ENCODE measurements at places on chromosomes 7 and 10. TPM values are rescaled to one million over a fixed set of nuclear protein-coding genes. Genes with fewer than 3 reads are reported as not detected.

- no peaks in the 10 kb centered on the region for H3K4me1 ChIP-seq
- H3K4me3 ChIP-seq, result no peak overlapping the region
- no peaks in the 10 kb centered on the region for H3K36me3 ChIP-seq
- H3K27me3 ChIP-seq, result no peaks in the 10 kb centered on the region
- H3K27ac ChIP-seq, result no peak overlapping the region
Observed at GRCh38 chr7:83413424-83413823, 235.5 kb downstream of the SEMA3E start.

- H3K36me3 ChIP-seq, result no peaks in the 10 kb centered on the region
- no peak overlapping the region for H3K4me3 ChIP-seq
- no peak for DNase-seq
- no peak overlapping the region for H3K27ac ChIP-seq
Observed at GRCh38 chr7:45459476-45459875, 114.7 kb upstream of the ADCY1 start.

- no peak overlapping the region for H3K27ac ChIP-seq
- H3K36me3 ChIP-seq, result no peaks in the 10 kb centered on the region
- no peaks in the 10 kb centered on the region for H3K27me3 ChIP-seq
- H3K4me3 ChIP-seq, result no peak overlapping the region
- H3K4me1 ChIP-seq, result no peaks in the 10 kb centered on the region
- DNase-seq, result no peak
Observed at GRCh38 chr10:78461333-78461732, 427.7 kb downstream of the RPS24 start.

DNA sequence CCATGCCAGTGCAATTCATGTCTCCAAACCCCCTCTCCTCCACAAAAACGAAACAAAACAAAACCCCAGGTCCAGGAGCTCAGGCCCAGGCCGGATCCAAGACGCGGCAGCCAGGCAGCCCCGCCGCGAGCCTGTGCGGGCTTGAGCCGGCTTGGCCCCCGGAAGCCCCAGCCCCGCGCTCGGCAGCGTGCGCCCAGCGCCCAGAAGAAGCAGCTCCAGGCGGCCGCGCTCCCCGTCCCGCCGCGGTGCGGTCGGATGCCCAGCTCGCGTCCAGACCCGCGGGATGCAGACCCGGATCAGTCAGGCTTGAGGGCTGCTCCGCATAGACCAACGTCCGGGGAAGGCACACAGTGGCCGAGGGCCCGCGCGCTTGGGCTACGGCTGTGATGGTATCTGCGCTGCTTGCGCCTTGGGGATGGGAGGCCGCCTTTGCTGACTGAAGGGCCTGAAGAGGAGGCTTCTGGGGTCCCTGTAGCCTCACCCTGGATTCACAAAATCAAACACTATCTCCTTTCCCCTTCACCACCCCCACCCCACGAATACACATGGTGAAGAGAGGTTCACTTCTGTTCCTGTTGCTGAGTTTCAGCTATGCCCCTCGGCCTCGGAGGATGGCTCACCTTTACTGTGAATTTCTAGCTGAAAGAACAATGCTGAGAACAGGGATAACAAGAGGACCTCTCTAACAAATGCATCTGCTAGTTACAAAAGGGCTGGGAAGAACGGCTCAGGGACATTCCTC is 79.9 kb upstream of the EN2 start:
- no peak overlapping the region for H3K4me3 ChIP-seq
- no peak for DNase-seq
- H3K27ac ChIP-seq, result no peak overlapping the region

DNA sequence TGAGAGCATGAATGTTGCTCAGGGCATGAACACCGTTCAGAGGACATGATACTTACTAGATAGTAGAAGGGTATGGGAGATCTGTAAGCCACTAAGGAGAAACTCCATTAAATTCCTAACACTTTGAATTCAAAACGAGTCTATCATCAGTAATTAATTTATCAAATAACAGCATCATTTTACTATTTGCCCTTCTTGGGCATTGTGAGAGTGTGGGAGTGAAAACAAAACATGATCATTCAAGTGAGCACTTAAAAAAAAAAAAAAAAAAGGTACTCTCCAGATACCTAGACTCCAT is 20.5 kb upstream of the ASB15 start:
- DNase-seq, result no peak
- H3K4me1 ChIP-seq, result no peaks in the 10 kb centered on the region
- H3K27ac ChIP-seq, result no peak overlapping the region
- H3K27me3 ChIP-seq, result no peaks in the 10 kb centered on the region
- H3K4me3 ChIP-seq, result no peak overlapping the region
- H3K36me3 ChIP-seq, result no peaks in the 10 kb centered on the region

DNA sequence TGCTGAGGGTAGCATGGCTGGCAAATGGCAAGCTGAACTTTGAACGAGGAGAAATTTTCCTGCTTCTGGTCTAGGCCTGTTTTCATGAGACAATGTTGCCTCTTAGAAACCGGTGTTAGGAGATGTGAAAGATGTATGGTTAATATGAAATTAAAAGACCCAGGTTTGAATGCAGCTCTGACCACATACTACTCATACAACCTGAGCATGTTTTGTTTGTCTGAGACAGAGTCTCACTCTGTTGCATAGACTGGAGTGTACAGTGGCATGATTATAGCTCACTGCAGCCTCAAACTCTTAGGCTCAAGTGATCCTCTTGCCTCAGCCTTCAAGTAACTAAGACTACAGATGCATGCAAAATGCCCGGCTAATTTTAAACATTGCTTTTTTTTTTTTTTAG is 193.4 kb upstream of the FZD8 start:
- no peak overlapping the region for H3K4me3 ChIP-seq
- DNase-seq, result no peak
- no peak overlapping the region for H3K27ac ChIP-seq
- no peaks in the 10 kb centered on the region for H3K27me3 ChIP-seq
- no peaks in the 10 kb centered on the region for H3K4me1 ChIP-seq

DNA sequence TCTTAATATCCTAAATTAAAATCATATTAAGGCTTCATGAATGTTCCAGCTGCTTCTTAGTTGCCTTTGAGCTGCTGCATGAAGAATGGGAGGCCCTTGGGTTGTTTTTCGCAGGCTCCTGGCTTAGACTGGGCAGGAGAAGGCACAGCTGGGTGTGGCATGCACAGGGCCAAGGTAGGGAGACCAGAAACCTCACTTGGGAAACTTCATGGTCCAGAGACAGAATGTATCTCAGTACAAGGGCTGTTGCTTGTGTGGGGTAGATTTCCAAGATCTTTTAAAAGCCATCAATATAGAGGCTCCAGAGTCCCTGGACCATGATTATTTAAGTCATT is 49.9 kb downstream of the BUB3 start:
- H3K4me1 ChIP-seq, result no peaks in the 10 kb centered on the region
- no peaks in the 10 kb centered on the region for H3K27me3 ChIP-seq
- no peak overlapping the region for H3K4me3 ChIP-seq

DNA sequence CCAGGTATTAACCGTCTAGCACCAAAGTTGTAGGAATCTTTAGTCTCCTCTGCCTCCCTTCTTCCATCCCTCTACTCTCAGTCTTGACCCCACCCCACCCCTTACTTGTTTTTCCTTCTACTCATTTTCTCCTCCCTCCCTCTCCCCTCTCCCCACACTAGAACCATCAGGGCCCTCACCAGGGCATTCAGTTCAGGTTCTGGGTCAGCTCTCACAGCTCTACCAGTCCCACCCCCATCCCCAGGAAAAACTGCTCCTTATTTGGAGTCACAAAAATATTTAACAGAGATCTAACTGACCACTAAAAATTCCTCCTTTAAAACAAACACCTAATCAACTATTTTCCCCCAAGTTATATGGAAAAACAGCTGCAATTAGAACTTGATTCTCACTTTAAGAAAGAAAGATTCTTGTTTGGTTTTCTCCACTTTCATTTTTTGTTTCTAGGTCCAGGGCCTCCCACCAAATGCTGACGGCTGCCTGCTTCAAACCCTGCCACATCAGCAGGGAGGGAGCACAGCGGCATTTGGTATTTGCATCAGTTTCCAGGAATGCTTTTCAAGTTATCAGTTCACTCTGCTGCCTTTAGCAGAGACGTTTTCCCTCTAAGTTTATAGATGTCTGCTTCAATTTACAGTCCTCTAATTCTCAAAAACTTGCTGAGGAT is 2.8 kb upstream of the COL1A2 start:
- DNase-seq, result no peak
- no peaks in the 10 kb centered on the region for H3K4me1 ChIP-seq
- no peak overlapping the region for H3K27ac ChIP-seq
- H3K4me3 ChIP-seq, result no peak overlapping the region
- H3K36me3 ChIP-seq, result no peaks in the 10 kb centered on the region

- no peaks in the 10 kb centered on the region for H3K27me3 ChIP-seq
- DNase-seq, result no peak
- no peaks in the 10 kb centered on the region for H3K4me1 ChIP-seq
- no peak overlapping the region for H3K4me3 ChIP-seq
- no peak overlapping the region for H3K27ac ChIP-seq
Observed at GRCh38 chr7:38199782-38200181, 21.7 kb downstream of the STARD3NL start.

- no peaks in the 10 kb centered on the region for H3K36me3 ChIP-seq
- H3K4me3 ChIP-seq, result no peak overlapping the region
- peaks cover 9% of the 10 kb centered on the region for H3K4me1 ChIP-seq
- no peak overlapping the region for H3K27ac ChIP-seq
Observed at GRCh38 chr10:43971981-43972380, 323.3 kb upstream of the ZNF32 start.

GRCh38 chr7:26648554-26648953 is 215.8 kb downstream of the SKAP2 start:
- no peaks in the 10 kb centered on the region for H3K4me1 ChIP-seq
- no peaks in the 10 kb centered on the region for H3K36me3 ChIP-seq
- no peak for DNase-seq
- H3K27me3 ChIP-seq, result no peaks in the 10 kb centered on the region
- H3K4me3 ChIP-seq, result no peak overlapping the region

DNA sequence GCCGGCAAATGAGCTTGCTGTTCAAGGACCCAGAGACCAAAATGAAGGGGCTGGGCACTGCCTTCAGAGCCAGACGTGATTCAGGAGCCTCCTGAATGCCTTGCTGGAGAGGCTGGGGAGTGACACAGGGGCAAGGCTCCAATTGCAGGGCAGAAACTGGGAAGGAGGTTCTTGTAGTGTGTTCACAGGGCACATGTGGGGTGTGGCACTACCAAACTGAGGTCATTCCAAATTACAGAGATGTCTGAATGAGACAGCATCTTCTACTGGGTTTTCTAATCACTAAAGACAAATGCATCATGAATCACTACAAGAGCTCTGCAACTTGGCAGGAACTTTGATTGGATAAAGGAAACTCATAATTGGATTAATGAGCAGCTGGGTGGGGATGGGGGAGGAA is 17.8 kb downstream of the CRTAC1 start:
- DNase-seq, result no peak
- H3K27me3 ChIP-seq, result no peaks in the 10 kb centered on the region
- no peaks in the 10 kb centered on the region for H3K36me3 ChIP-seq

- no peak for DNase-seq
- H3K36me3 ChIP-seq, result no peaks in the 10 kb centered on the region
- H3K4me1 ChIP-seq, result no peaks in the 10 kb centered on the region
- H3K27me3 ChIP-seq, result no peaks in the 10 kb centered on the region
- no peak overlapping the region for H3K27ac ChIP-seq
Observed at GRCh38 chr10:14039968-14040668, 290.6 kb downstream of the FRMD4A start.

FAM25C gene
- total RNA-seq, result not detected

SHTN1 gene
- total RNA-seq, result not detected

GNAT3 gene
- 0.26 TPM for total RNA-seq

AKR1C3 gene
- total RNA-seq, result not detected

INMT gene
- not detected for total RNA-seq

Data from Karpas-422 (cell line).